Dermis blood vessel endothelial cell (primary cell): ENCODE measurements at places on chromosomes 2 and 18.

GRCh38 chr2:226971770-226972169, 135.9 kb downstream of the RHBDD1 start:
- no peak for DNase-seq

DNA sequence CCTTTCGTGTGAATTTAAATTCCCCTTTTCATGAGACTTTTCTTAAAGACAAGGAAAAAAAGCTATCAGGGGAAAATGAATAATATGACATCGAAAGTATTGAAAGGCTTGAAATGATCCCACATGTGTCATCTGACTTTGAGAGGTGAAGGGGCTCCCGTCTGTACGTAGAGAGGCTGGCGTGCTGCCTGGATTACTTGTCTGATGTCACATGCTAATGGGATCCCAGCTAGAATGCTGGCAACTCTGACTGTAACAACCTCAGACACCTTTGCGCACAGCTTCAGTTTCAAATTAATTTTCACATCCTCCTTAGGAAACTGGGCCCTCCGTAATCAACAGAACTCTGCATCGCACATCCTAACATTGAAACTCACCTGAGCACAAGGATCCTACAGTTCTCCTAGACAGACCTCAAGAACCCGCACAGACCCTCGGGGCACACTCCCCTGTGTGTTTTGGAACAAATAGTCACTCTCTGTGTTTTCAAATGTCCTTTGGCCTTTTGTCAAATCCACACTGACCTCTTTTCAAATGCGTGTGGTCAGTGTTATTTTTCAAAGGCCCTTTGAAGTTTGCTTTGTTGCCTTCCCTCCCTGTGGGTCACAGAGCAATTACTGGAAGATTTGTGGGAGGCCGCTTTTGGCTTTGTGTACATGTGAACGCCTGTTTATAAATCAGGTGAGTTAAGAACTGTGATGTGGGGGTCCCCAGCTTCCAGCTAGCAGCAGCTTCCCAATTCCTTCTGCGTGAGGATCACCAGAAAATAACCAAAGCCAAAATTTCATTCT, 65.9 kb downstream of the IL1R2 start:
- no peak for DNase-seq

DNA sequence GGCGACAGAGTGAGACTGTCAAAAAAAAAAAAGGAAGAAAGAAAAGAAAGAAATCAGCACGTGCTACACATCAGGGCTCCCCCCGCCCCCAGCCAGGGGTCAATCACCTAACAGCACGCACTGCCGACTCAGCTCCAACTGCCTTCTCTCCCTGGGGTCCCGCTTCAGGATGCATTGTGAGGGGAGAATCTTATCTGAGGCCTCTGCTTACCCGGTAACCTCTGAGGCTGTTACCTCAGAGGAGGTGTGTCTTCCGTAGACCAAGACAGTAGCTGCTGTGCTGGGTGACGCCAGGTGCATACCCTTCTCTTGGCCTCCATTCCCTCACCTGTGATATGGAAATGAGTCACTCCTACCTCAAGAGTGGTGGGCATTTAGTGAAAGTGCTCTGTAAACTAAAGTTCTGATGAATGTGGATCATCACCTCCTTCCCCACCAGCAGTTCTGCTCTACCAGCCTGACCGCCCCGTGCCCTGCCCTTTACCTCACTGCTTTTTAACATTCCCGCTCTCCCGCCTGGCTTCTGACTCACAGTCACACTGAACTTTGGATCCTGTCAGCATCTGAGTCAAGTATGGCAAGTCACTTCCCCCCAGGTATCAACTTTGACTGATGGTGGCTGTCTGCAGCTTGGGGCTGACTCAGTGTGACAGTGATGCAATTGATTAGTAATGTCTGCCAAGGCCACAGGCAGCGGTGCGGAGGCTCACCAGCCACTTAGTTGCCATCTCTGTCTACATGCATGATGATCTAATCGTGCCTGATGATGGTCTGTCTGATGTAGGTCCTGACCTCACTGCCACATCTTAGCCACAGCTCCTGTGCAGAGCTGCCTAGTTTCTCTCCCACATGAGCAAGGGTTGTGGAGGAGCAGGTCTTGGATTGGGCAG, 20.1 kb downstream of the ARID5A start:
- peak; percentile 43 for DNase-seq

- DNase-seq: no peak
Measured at GRCh38 chr18:12599543-12599942, 58.4 kb downstream of the SPIRE1 start.

DNA sequence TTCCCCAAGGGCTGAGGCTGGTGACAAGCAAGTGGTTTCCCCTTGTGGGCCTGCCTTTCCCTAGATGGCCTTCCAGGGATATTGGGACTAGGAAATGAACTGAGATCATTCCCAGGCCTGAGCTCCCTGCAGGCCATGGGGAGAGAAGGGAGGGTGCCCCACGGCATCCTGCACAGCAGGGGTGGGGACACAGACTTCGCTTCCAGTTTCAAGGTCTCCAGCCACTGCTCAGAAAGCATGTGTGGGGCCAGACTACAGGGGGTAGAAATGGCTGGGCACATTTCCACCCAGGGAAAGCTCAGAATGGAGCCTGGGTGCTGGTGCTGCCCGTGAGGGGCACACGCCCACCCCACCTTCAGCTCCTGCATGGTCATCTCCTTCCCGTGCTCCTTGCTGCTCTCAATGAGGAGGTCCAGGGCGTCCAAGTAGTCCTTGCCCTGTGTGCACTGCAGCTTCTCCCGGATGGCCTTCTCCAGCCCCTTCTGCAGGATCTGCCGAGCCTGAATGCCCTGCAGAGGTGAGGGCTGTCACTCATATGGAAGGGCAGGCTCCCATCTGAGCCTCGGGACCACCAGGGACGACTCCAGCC, 13.2 kb downstream of the CYP26B1 start:
- DNase-seq: no peak

GRCh38 chr2:229376866-229377265, 105.8 kb upstream of the PID1 start:
- DNase-seq: no peak

DNA sequence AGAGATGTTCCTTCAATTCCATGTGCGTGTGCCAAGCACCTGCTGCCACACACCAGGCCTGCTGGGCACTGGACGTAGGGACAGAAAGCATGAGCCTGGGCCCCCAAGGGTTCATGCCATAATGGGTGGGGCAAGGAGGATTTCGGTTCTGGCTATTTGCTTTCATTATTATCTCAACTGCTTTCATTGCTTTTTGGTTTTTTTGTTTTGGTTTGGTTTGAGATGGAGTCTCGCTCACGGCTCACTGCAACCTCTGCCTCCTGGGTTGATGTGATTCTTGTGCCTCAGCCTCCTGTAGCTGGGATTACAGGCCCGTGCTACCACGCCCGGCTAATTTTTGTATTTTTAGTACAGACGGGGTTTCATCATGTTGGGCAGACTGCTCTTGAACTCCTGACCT, 57.2 kb downstream of the SF3B1 start:
- DNase-seq: no peak

DNA sequence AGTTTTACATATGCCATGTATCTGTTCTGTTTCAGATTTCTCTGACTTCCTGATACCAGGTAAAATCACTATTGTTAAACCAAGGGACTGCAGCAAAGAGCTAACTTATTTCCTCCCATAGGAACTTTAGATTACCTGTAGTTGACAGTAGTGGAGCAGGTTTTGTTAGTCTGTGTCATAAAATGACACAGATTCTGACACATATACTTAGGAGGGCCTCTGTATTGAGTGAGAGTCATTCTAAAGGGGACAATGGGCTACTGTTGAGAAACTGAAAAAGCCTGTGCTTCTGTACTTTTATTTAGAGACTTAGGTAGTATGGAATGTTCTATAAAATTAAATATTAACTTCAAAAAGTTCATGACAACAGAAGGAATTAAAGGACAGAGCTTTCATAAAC, 48.2 kb downstream of the KCMF1 start:
- no peak for DNase-seq

GRCh38 chr2:149430743-149431736, 100.7 kb downstream of the LYPD6 start:
- DNase-seq: no peak

GRCh38 chr2:215748446-215748845, 264.9 kb downstream of the MREG start:
- DNase-seq: no peak

DNA sequence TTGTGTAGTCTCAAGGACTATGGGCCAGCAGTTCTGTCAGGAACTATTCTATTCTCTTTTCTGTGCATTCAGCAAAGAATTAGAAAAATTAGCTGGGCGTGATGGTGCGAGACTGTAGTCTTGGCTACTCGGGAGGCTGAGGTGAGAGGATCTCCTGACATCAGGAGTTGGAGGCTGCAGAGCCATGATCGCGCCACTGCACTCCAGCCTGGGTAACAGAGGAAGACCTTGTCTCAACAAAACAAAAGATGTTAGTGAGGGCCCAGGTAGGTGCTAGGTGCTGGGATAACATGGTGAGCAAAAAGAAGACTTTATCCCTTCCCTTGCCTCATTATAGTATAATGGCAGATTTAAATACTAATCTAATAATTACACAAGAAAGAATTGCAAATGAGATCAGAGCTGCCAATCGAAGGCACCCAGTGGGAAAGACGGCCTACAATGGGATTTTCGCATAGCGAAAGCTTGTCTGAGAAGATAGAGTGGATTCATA, 447 bp upstream of the MRPL19 start:
- no peak for DNase-seq

GRCh38 chr18:40109252-40110049, 1845.6 kb upstream of the PIK3C3 start:
- no peak for DNase-seq

GRCh38 chr2:182581196-182581935, 134.7 kb upstream of the DNAJC10 start:
- DNase-seq: no peak

- no peak for DNase-seq
Measured at GRCh38 chr2:14902953-14903352, 270.4 kb downstream of the LRATD1 start.

DNA sequence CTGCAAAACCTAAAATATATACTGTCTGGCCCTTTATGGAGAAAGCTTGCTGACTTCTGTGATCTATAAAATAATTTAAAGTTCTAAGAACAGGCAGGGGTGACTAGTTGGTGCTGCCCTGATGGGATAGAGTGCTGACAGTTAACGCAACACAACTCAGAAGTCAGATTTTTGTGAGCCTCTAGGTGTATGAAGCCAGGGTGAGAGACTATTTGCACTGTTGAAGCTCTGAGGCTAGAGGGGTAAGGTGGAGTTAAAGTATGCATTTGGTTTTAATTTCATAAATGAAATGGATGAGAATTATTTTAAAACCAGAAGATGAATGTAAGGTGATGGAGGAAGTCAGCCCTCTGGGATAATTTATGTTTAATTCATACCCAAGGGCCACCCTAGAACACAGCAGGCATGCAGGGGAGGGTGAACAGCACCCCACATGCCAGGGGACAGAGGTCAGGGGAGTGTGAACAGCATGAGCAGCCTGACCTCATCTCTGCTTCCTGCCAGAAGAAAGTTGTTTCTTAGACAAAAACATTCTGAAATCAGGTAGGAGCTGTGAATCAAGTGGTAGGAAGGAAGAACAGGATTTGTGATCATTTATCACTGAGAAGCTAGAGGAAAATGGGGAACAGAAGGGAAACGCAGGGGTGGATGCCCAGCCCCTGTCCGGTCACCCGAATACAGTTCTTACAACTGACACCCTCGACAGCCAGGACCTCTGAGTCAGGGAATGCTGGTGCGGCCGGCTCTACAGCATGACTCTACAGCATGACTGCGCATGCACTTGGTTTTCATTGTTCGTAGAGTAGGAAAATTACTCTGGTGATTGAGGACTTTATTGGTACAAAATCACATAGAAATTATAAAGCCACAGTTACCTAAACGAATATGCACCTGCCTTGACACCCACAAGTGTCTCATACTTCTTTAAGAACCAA, 93.1 kb downstream of the MBP start:
- peak; percentile 39 for DNase-seq
